Posterior cingulate gyrus (tissue), 11 donors: ENCODE measurements at places on chromosomes 12 and 14.

- no peak for DNase-seq
Measured at GRCh38 chr12:112381406-112381882, 787 bp downstream of the HECTD4 start.

DNA sequence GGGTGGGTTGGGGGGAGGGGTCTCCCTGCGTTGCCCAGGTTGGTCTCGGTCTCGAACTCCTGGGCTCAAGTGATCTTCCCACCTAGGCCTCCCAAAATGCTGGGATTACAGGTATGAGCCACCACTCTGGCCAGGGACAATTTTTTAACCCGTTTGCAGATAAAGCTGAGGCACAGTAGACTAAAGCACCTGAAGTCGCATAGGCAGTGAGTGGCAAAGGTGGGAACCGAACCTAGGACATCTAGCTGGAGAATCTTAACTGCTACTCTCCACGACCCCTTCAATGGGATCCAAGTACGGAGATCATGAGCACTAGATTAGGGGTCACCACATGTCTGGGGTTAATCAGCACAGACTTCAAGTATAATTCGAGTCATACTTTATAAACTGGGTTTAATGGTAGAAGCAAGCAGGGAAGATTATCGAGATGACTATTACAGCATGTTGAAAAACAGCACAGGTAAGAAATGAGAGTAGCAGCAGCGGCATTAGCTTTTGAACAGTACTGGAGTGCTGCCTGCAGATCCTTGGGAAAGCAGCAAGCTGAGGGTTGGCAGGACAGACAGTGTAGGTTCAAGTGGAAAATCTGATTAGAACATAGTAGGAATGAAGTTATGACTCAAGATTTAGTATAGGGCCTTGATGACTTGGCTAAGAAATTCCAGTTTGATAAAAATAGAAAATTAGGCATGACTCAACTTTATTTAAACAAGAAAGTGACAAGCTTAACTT, 23.9 kb downstream of the NID2 start:
- DNase-seq, result no peak

DNA sequence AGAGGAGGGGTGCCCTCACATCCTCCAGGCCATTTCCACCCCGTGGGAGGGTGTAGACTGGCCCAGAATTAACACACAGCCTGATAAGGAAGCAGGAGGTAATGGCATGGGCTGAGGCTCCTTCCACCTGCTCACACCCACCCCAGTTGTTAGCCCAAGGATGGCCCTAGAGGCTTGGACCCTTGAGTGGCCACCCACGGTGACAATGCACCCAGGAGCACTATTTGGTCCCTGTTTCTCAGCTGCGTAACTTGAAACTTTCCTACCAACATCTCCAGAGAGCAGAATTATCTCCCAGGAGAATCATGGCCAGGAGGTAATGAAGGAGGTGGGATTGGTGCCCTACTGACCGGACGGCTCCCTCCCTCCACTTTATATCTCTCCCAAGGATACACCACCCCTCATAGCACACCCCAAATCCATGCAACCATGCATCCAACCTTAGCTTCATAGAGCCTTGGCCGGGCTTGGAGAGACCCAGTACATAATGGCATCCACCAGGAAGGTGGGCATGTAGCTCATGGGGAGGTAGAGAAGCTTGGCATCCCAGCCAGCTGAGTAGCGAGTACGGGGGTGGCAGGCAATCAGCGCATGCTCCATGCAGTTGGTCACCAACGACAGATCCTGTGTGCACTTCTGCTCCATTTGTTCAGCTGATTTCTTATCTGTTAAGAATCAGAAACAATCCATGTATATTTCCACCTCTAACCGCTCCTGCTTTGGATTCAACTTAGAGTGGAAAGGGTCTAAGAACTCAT, 5.6 kb downstream of the RDH16 start:
- no peak for DNase-seq

GRCh38 chr12:16359512-16360491, 12.4 kb downstream of the MGST1 start:
- DNase-seq, result no peak

DNA sequence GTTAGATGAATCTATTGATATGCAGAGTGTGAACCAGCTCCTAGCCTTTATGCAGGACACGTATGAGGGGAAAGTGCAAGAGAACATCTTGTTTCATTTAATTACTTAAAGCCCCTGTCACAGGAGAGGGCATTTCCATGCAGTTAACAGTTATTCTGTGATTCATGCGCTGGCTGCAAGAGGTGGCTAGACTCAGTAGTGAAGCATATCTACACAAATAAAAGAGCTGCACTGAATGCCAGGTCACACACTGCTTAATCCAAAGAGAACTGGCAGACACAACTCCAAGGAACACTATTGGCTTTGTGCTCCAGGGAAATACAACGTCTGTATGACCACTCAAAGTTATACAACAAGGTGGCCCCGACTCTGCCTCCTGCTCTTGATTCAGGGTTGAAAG, 394.1 kb downstream of the C12orf75 start:
- DNase-seq, result no peak

GRCh38 chr14:31696378-31696777, 135.2 kb downstream of the NUBPL start:
- no peak for DNase-seq
